Muscle of back (tissue), 13 donors: ENCODE measurements at places on chromosomes 1 and 21.

- no peak for DNase-seq
Measured at GRCh38 chr1:232016616-232017015, 390.0 kb downstream of the DISC1 start.

GRCh38 chr1:46306159-46306530, 2.6 kb downstream of the UQCRH start:
- DNase-seq = no peak

DNA sequence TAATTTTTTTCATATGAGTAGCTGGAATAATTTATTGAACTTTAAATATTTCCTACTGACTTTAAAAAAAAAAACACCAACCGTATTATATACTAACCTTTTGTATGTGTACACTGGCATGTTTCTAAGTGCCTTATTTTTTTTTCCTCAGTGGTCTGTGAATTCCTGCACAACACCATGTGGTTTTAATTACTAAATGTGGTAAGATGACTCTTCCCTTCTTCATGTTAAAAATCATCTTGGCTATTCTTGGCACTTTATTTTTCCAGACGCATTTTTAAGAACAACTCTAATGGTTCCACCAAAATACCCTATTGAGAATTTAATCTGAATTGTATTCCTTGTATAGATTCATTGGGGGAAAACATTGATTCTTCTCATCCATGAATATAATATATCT, 28.4 kb downstream of the PPP2R5A start:
- DNase-seq = no peak

DNA sequence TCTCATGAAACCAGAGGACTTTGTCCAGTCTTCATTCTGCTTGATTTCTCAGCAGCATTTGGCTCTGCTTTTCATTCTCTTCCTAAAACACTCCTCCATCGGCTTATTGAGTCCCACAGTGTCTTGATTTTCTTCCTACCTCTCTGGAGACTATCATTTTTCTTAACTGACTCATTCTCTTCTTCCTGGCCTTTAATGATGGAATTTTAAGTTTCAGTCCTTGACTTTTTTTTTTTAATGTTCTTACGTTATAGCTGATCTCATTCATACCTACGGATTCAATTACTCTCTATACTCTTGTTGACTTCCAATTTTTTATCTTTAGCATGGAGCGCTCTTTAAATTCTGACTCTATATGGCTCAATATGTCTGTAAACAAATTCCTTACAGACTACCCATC, 111.1 kb downstream of the NEK7 start:
- peak; percentile 68 for DNase-seq

DNA sequence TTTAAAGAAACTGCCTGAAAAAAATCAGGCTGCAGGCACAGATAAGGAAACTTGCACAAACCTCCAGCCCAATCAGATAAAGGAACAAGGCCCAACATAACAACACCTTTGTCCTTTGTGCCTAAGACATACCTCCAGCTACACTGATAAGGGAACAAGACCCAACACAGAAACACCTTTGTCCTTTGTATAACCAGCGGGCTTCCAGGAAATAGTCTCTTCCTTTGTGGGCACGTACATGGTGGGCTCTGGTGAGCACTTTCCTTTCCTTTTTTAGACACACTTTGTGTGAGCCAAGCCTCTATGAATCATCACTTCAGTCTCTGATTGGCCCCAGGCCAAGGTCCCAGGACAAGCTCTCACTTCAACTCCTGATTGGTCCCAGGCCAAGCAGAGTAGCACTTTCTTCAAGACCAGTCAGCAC, 23.6 kb downstream of the ZNF670 start:
- no peak for DNase-seq

GRCh38 chr1:17012775-17013490, 1.2 kb upstream of the ATP13A2 start:
- no peak for DNase-seq

GRCh38 chr1:248670003-248670402, 14.7 kb upstream of the OR2T27 start:
- DNase-seq = no peak
